Sigmoid colon (tissue), 7 donors: ENCODE measurements at places on chromosomes 1 and 21. TPM values are rescaled to one million over a fixed set of nuclear protein-coding genes. Genes with fewer than 3 reads are reported as not detected.

TRAF3IP3 gene
- 2.7 TPM for total RNA-seq

TCHHL1 gene
- not detected for total RNA-seq

C8A gene
- not detected for total RNA-seq

MTARC1 gene
- 13.2 TPM for total RNA-seq

APP gene
- 239 TPM for total RNA-seq

HEATR1 gene
- total RNA-seq = 21.3 TPM

ADAMTS5 gene
- 16.8 TPM for total RNA-seq

ALG14 gene
- 0.55 TPM for total RNA-seq
